ENCODE measurements at places on chromosomes 3 and 15.

- DNase-seq, result no peak
Measured at GRCh38 chr3:133932009-133932408, 36.3 kb upstream of the RAB6B start.

GRCh38 chr3:178194539-178194938 lies 341.7 kb upstream of the KCNMB2 start:
- DNase-seq, result no peak

DNA sequence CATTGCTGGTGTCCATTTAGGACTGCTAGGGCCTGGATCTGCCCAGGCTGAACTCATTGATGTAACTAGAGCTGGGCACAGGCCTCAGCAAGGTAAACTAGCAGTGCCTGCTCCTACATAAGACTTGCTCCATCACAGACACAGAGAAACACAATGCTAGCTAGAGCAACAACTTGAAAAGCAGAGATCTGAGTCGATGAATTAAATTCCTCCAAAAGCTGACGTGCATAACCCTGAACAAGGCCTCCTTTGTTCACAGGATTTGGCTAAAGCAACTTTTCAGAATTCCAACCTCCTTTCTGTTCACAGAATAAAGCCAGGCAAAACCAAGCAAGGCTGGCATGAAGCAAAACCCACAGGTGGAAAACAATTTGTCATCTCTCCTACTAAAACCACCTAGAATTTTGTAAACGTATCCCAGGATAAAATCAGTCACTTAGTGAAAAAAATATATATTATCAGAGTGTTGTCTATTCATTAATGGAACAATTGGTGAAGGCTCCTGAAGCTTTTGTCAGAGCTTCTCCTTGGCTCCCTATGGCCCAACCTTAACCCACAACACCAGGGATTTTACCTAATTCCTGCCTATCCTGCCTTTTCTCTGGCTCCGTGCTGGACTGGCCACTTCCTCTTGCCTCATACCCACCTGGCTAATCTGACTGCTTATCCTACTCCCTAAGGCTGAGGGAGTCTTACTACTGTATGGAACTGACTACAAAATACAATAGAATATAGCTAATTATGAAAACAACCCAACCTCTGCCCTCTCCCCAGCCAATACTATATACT lies 39.9 kb downstream of the PLCH1 start:
- DNase-seq, result no peak

GRCh38 chr3:150710097-150710496 lies 6.4 kb upstream of the ERICH6 start:
- no peak for DNase-seq

DNA sequence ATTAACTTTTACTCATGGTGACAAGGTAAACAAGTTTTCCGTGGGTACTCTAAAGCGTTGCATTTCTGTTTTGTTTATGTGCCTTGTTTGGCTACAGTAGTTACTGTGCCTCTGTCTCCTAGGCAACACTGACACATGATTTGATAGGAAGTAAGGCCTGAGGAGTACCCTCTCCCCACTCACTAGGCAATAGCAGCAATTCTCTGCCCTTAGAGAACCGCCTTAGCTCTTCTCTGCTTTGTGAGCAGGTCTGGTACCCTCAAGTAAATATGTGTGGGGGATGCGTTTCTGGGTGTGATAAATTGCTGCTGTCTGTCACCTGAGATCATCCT lies at the start of gene IL5RA:
Gene IL5RA (minus strand): TSS at position 76 of the 332 bp plus-strand sequence. CDS start 5,390 bp downstream, outside the sequence.
- no peak for DNase-seq
